ENCODE measurements at places on chromosomes 7 and 10.

GRCh38 chr10:110326351-110327032, 21.8 kb upstream of the SMNDC1 start:
- DNase-seq = no peak

GRCh38 chr7:105377903-105378302, 10.8 kb downstream of the SRPK2 start:
- no peak for DNase-seq

GRCh38 chr10:62613424-62613823, 191.1 kb upstream of the ADO start:
- no peak for DNase-seq

DNA sequence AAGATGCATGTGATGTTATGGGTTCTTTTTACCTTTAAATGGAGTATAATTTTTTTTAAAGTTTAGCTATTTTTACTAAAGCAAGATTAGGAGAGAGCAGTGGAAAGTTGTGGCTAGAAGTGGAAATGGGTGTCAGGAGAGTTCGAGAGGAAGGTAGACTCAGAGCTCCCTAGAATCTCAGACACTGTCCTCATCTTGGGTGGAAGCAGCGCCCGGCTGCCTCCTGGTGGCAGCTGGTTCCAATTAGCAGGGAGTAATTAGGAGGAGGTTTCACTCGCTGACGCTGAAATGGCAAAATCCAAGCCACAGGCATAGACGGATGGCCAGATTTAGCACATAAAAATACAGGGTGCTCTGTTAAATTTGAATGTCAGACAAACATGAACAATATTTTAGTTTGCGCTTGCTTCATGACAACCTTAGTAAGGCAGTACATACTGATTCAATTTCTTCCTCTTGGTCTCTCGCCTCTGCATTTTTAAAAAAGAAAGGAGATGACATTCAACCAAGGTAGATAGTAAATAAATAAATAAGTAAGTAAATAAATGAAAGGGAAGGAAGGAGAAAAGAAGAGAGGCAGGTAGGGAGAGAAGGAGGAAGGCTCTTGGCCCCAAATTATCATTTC, 58.5 kb downstream of the LGI1 start:
- DNase-seq = peak; percentile 55

- DNase-seq = no peak
Observed at GRCh38 chr7:156236936-156237599, 403.5 kb upstream of the RNF32 start.

GRCh38 chr10:13743101-13743693, 156.4 kb downstream of the PRPF18 start:
- no peak for DNase-seq

DNA sequence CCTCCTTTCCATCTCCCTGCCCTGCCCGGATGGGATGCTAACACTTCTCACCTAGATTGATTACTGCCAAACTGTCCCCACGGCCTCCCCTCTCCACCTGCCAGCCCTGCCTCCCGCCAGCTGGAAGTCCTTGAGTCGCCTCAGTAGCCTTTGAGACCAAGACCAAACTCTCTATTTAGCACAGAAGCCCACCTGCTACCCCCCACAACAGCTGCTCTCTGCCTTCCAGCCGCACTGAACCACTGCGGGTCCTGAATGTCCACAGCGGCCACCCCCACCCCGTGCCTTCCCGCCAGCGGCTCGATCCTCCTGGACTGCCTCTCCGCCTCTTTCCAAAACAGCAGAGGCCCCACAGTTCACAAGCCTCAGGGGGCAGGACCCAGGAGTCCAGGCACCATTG, 39.0 kb downstream of the FKBP6 start:
- no peak for DNase-seq

GRCh38 chr10:971613-972012, 16.6 kb upstream of the GTPBP4 start:
- DNase-seq = no peak

GRCh38 chr7:43449577-43449976, 133.3 kb upstream of the STK17A start:
- no peak for DNase-seq

- no peak for DNase-seq
Observed at GRCh38 chr10:36801660-36802059, 323.7 kb upstream of the ANKRD30A start.

DNA sequence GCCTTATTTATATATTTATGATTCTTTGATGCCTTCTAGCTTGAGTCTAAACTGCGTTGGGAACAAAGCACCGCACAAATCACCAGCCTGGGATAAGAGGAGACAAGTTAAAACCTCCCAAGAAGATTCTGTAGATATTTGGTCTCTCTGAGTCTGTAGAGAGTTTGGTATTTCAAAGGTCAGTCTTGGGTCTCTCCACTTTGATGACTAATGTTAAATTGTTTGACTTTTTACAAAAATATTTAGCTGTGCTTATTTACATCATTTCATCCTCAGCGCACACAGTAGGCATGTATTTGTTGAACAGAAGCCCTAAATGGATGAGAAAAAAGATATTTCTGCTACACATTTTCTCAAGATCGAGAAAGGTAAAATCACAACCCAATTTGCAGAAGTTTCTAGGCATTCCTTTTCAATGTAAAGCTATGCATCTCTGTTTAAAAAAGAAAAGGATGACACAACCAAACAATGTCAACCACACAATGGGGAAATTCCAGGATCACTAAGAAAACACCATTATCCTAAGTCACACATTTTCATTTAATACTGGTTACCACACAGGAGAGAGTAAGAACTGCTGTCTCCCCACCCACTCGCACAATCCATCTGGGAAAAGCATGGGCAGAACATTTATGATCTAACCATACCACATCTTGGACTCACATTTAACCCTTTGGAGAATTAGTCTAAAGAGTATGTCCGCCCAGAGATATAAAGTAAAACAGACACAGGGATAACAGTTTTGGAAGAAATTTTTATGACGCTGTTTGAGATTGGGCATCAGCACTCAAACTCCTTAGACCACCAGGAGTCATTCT, 4.4 kb downstream of the CDK6 start:
- DNase-seq = no peak

- DNase-seq = no peak
Observed at GRCh38 chr7:54831644-54832095, 72.7 kb upstream of the SEC61G start.

DNA sequence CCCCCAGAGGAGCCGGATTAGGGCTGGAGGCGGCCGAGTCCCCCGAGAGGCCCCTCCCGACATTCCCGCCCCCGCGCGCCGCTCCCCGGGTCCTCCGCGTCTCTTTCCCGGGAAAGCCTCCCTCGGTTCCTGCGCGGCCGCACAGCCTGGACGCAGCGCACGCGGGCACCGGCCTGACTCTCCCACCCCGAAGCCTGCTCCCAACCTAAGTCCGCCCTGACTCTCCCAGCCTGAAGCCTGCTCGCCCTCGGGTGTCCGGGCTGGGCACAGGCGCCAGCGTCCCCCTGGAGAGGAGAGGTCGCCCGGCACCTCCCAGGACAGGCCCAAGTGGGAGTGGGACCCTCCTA, 441 bp upstream of the VENTX start:
- DNase-seq = no peak

- no peak for DNase-seq
Observed at GRCh38 chr7:145863-146262, 46.5 kb upstream of the FAM20C start.

DNA sequence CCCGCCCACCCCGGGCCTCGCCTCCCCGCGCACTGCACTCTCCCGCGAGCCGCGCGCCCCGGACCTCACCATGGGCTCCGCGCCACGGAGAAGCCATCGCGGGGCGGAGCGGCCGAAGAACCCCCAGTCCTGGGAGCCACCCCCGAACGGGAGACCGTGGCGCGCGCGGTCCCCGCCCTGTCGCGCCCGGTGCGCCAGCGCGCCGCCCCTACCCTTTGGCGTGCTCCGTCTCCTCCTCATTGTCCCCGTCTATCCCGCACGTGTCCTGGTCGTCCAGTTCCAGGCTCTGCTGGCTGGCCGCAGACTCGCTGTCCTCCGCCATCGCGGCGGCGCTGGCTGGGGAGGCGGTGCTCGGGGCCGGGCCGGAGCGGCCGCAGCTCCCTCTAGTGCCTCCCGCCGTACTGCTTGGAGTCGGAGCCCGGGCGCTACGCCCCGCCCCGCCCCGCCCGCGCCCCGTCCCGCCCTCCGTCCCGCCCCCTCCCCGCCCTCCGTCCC, at the start of gene NMT2:
Gene NMT2, minus strand, starts transcription at position 403 of the 495 bp plus-strand sequence. Its CDS starts 81 bp downstream, at position 322.
- DNase-seq = peak; percentile 87

DNA sequence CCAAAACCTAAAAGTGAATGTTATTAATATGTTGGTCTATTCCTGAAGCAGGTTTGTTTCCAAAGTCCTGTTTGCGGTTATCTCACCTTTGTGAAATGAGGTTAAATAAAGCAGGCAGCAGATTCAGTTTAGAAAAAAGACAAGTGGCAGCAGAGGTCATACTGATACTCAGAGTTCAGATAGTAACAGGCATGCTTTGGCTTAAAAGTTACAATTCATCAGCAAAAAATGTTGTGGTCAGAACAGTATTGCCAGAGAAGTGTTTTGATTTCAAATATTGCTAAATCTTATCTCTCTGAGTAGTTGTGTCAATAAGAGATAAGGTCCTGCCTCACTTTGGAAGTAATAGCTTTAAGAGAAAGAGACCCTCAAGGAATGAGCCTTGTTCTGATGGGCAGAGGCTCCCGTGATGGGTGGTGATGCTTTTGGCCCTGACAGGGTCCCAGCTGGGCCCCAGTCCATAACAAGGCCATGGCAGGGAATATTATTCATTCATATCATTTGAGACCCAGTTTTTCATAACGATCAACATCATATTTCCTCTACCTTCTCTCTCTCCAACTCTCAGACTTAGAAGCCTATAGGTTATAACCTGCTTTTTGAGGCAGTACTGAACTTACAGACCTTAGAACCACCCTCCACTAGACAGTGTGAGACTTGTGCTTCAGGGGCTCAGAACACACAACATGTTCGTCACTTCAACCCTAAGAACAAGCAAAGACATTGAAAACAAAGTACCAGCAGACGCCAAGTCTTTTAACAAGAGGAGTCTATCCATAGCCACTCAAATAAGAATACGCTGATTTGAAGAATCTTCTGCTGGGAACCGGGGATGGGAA, 58.5 kb upstream of the AHR start:
- DNase-seq = no peak

DNA sequence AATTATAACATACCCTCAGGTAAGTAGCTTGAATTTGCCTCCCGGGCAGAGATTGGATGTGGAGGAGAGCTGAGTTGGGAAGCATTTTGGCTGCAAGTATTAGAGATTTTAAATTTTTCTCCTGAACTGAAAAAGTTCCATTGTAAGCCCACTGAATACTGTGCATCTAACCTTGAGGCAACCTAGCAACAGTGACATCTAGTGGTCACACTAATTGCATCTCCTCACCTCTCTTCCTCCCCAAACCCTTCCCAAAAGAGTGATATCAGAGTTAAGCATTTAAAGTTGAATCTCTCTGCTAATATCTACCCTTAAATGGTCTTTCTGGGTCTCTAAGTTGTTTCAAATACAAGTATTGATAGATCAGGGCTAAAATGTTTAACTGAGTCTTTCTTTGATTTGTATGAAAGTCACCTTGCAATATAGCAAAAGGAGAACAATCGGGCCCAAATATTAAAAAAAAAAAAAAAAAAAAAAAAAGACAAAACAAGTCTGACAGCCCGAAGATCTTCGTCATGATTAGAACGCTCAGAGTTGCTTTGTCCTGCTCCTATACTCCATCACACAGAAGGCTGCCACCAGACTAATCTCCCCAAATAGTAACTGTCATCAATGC, 40.4 kb upstream of the DLX5 start:
- peak; percentile 49 for DNase-seq

- no peak for DNase-seq
Observed at GRCh38 chr7:117950601-117951260, 77.5 kb upstream of the CTTNBP2 start.

DNA sequence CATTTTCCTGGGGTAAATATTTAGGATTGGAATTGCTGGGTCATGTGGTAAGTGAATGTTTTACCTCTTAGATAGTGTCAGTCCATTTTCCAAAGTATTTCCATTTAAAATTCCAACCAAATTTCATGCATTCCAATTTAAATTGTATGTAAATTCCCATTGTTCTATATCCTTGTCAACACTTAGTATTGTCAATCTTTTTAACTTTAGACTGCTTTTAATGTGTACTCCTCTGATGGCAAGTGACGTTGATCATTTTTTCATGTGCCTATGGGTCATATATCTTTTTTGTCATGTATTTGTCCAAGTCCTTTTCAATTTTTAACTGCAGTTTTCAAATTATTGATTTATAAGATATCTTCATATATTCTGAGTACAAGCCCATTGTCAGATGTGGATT, 80.8 kb upstream of the FAM20C start:
- no peak for DNase-seq

DNA sequence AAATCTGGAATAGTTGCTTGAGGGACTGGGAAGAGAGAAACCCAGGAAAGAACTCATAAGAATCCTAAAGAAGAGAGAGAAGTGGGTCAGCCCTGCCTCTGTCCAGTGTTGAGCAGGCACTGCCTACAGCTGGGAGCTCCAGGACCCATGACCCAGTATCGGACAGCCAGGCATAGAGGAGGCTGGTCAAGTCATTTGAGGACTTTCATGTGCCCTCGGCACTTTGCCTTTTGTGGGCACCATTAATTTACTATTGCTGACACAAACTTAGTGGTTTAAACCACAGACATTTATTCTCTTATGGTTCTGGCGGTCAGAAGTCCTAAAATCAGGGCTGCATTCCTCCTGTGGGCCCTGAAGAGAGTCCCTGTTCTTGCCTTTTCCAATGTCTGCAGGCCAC, 60.3 kb downstream of the CPXM2 start:
- no peak for DNase-seq

- no peak for DNase-seq
Observed at GRCh38 chr7:128194533-128195282, 46.4 kb upstream of the LEP start.

DNA sequence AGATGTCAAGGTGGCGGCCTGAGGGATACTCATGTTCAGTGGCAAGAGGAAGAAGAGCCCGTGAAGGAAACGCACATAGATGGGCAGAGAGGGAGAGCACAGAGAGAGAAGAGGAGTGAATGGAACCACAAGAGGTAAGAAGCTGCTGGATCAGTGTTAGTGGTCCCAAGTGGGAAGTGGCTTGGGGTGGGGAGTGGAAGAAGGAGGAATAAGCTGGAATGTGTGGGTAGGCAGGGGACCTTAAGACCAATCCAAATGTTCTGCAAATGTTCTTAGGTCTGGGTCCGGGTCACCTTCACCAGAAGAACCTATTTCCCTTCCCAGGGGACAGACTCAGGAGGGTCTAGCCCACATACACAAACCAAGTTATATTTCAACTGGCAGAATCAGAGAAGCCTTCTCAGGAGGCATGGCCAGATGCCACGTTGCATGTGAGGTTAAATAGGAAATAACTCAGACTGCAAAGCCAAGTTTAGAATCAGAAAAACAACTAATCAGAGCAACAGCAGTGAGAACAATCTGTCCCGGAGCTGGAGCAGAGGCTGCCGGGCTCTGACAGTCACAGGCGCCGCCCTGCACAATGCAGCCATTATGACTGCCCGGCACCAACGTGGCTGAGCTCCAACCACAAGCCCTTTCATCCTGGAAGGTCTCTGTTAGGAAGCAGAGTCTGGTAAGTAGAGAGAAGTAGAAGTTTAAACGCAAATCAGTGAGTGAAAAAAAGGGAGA, 78.6 kb upstream of the ARMC3 start:
- no peak for DNase-seq

GRCh38 chr10:133261726-133262325, 14.8 kb downstream of the ADAM8 start:
- peak; percentile 81 for DNase-seq

- DNase-seq = no peak
Observed at GRCh38 chr10:15897287-15897686, 37.0 kb upstream of the MINDY3 start.

All from NCI-H1436 (cell line).